ENCODE measurements at places on chromosomes 2 and 18.
A peak's percentile ranks its signal among the peaks of the same experiment; 100 is the strongest.

- DNase-seq = no peak
These were observed 83.6 kb downstream of the CCDC138 start for GRCh38 chr2:108870069-108870644.

- DNase-seq = no peak
These were observed 19.1 kb upstream of the AFTPH start for GRCh38 chr2:64504774-64505720.

- no peak for DNase-seq
These were observed 198.9 kb downstream of the BCL2 start for GRCh38 chr18:63120620-63121019.

GRCh38 chr18:54822872-54823845 is 5.1 kb upstream of the RAB27B start:
- no peak for DNase-seq

DNA sequence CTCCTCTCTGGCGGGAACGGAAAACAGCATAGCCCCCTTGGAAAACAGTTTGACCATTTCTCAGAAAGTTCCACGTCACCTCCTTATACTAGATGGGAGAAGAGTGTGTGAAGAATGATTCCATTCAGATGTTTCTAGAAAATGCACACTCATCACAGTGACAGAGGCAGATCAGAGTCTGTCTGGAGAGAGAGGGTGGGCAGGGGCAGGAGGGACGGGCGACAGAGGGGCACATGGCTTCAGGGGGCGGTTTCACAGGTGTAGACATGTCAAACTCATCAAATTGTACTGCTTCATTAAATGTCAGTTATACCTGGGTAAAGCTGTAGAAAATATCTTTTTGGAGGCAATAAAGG is 88.8 kb upstream of the TAF1B start:
- DNase-seq = no peak

DNA sequence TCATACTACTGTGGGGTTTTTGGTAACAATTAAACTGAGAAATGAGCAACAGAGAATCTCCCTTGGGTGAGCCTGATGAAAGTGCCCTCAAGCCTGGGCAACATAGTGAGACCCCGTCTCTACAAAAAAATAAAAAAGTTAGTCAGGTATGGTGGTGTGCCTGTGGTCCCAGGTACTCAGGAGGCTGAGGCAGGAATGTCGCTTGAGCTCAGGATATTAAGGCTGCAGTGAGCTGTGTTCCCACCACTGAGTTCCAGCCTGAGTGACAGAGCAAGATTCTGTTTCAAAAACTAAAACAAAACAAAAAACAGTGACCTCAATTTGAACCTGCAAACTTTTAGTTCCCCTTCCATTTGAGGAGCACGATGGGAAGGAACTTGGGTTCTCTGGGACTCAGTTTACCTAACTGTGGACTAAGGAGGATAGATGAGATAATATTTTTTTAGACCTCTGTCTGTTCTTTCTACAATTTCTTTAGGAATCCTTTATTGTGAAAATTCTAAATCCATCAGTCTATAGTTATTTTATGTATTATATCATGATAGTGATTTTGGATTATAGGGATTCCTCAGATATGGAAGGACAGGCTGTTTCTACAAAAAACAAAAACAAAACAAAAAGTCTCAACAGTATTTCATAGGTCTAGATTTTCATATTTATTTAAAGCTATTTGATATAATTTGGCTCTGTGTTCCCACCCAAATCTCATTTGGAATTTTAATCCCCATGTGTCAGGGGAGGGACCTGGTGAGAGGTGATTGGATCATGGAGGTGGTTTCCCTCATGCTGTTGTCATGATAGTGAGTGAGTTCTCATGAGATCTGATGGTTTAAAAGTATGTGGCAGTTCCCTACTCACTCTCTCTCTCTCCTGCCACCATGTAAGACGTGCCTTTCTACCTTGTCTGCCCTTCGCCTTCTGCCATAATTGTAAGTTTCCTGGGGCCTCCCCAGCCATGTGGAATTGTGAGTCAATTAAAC is 178.6 kb downstream of the MYCN start:
- DNase-seq = no peak

- no peak for DNase-seq
These were observed 70.8 kb upstream of the SMAD7 start for GRCh38 chr18:49021433-49022129.

- DNase-seq = no peak
These were observed 100.3 kb downstream of the MBP start for GRCh38 chr18:77032181-77032701.

- no peak for DNase-seq
These were observed 36.2 kb downstream of the CCDC93 start for GRCh38 chr2:117977696-117978095.

GRCh38 chr2:63846487-63846886 is 4.8 kb downstream of the UGP2 start:
- DNase-seq = no peak

DNA sequence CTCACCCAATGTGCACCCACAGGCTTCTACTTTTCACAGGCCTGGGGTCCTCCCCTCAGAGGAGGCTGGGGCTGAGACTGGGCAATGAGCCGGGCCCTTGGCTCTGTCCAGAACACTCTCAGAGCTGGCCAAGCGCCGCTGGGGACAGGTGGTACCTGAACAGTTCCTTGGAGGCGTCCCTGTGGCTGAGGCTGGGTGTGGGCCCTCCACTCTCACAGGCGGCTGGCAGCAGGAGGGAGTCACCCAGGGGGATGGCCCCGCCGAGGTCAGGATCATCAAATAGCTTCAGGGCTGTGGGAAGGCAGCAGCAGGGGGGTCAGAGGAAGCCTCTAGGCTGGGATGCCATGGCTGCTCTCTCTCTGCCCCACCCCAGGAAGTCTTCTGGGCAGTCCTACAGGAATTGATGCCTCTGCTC is 27.1 kb downstream of the HS1BP3 start:
- DNase-seq = no peak

DNA sequence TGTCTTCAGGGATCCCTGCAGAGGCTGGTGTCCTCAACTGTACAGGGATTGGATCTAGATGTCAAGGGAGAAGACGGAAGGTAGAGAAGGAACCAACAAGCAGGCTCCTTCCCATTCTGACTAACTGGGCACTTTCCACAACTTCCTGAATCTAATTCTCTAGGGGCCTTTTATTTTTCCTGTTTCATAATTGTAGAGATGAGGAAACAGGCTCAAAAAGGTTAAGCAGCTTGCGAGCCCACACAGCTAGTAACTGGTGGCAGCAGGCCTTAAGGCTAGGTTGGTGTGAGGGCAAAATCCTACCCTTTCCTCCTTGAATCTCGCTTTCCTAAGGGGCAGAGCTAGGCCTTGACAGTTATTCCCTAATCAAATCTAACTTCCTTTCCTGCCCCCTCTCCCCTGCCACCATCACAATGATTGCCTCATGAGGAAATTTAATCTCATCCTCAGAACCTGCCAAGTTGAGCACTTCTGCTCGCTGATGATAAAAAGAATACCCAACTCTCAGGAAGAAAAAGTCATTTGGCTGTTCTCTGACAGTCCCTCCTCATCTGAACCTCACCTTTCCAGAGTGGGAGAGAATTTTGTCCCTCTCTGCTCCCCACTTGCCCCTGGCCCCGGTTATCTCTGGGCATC is 35.7 kb upstream of the POLE4 start:
- DNase-seq = no peak

- peak; percentile 79 for DNase-seq
These were observed 270.7 kb downstream of the PIEZO2 start for GRCh38 chr18:10878703-10879102.

- DNase-seq = no peak
These were observed 2.8 kb downstream of the XDH start for GRCh38 chr2:31411771-31412170.

DNA sequence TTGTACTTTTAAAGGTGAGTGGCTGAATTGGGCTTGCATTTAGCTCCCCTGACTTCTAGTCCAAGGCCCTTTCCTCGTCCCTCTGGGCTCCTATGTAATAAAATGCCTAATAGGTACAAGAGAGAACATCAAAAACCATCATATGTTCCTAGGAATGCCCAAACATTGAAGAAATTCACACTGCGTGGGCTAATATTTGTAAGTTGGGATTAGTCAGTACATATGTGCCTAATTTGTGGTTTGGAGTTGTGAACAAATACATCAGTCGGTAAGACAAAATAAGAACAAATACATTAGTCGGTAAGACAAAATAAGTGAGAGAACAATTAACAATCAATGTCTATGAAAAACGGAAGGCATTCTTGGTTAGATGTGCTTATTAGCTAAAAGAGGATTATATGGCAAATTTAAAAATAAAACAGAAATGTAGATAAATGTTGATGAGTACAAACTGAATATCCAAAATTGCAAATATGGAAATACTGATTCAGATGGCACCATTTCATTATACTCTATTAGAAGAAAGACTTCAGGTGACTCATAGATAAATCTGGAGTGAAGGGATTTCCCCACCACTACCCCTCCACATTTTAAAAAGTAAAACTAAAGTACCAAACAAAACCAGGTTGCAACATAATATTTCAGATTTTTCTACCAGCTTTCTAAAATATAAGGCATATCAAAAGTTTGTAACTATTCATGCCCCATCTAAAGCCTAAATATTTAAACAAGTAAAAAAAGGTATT is 325.4 kb downstream of the ZEB2 start:
- DNase-seq = no peak

- no peak for DNase-seq
These were observed 36.4 kb upstream of the PXDN start for GRCh38 chr2:1780693-1781092.

- DNase-seq = no peak
These were observed 226.3 kb downstream of the NBAS start for GRCh38 chr2:15334644-15335326.

- DNase-seq = no peak
These were observed 53.0 kb upstream of the SLC39A10 start for GRCh38 chr2:195603998-195604397.

- DNase-seq = no peak
These were observed 33.6 kb downstream of the KIF1A start for GRCh38 chr2:240786355-240786841.

DNA sequence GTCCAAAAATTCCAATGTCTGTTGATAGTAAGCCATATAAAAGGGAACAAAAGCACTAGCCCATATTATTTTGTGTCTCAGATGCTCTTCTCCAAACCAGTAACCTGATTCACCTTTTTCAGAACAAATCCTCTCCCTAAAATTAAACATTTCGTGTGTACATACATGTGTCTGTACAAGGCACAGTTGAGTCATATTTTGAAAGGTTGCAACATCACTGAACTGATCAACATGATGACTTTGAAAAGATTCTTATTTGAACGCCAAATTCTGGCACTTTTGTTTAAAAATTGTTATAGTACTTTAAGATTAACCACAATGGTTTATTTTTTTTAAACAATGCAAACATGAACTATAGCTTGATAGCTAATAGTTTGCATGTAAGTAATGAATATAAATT is 102.5 kb downstream of the RIT2 start:
- DNase-seq = no peak

GRCh38 chr2:29317801-29318485 is 202.7 kb downstream of the CLIP4 start:
- no peak for DNase-seq

DNA sequence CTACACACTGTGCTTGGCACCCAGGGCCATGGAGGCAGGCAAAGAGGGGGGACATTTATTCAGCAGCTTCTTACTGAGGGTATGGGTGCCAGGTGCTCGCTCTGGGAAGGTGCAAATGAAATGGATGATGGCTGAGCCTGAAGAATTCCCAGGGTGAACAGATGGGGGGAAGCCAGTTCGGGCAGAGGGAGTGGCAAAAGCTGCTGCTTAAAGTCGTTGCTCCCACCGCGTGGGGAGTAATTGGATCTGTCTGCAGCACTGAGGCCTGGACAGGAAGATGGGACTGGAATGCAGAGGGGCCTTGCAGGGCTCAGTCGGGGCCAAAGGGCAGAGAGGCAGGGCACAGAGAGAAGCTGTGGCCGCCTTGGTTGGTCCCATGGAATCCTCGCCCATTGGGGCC is 51.2 kb downstream of the NEDD4L start:
- no peak for DNase-seq

DNA sequence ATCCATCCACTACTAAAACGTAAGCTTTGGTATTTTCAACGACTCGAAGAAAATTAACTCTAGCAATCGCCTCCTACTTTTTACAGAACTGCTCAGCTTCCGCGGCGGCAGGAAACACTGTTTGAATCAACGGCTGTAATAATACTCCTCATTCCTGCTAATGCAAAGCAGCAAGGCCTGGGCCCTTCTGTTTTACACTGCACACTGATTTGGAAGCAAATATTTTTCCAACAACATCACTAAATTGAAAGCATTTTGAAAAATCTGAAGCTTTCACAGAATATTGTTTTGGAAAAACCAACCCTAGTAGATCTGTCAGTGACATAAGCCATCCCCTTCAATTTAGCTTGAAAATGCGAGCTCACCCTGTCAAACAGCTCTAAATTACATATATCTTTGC is 261.2 kb downstream of the TXNL1 start:
- DNase-seq = no peak

DNA sequence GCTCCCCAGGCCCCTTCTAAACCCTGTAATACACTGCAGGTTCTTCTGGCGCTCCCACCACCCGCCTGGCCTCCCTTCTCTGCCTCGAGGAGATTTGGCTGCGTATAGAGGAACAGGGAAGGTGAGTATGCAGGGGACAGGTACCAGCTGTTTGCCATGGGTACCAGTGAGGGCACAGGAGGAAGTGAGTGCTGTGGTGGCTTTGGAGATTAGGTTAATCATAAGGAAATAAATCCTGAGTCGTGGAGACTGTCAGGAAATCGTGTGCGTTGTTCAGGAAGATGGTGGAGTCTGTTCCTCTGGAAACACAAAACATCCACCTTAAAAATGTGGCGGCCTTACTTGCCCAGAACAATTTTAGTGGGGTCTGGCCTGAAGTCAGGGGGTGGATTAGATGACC is 230.4 kb downstream of the FAM210A start:
- no peak for DNase-seq

- peak; percentile 51 for DNase-seq
These were observed 7.2 kb downstream of the SLC66A2 start for GRCh38 chr18:79944126-79944731.

GRCh38 chr18:75376004-75376403 is 51.5 kb downstream of the SMIM21 start:
- no peak for DNase-seq

GRCh38 chr18:67730886-67731285 is 214.4 kb upstream of the DSEL start:
- DNase-seq = no peak

DNA sequence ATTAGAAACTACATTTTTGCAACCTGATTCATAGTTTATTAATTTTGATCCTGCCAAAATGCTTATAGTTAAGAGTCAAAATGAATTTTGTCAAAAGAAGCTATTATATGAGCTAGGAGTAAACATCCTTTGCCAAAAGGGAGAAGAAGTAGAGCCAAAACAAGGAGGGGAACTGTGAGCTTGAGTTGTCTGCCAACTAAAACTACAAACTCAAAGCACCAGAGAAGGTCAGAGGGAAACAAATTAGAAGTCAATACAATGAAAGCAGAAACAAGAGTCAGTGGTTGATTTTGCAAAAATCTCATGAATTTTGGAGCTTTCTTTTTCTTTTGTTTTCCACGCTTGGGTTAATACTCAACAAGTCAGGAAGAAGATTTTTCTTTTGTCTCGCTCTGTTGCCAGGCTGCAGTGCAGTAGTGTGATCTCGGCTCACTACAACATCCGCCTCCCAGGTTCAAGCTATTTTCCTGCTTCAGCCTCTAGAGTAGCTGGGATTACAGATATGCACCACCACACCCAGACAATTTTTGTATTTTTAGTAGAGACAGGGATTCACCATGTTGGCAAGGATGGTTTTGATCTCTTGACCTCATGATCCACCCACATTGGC is 508.5 kb downstream of the RIT2 start:
- no peak for DNase-seq
